ENCODE measurements at places on chromosomes 1 and 21. TPM values are rescaled to one million over a fixed set of nuclear protein-coding genes. Genes with fewer than 3 reads are reported as not detected.

The FAM43B gene
- total RNA-seq, result 0.29 TPM

The NPHS2 gene
- total RNA-seq, result not detected

GRCh38 chr1:32618673-32619221 lies 31.6 kb downstream of the ZBTB8OS start:
- DNase-seq, result no peak

The MASP2 gene
- not detected for total RNA-seq

The HPCA gene
- total RNA-seq, result not detected

All from Daoy (cell line).